T-helper 17 cell (primary cell): ENCODE measurements at places on chromosomes 11 and 22. TPM values are rescaled to one million over a fixed set of nuclear protein-coding genes. Genes with fewer than 3 reads are reported as not detected.

- DNase-seq = no peak
Measured at GRCh38 chr11:79330651-79331050, 110.2 kb downstream of the TENM4 start.

DNA sequence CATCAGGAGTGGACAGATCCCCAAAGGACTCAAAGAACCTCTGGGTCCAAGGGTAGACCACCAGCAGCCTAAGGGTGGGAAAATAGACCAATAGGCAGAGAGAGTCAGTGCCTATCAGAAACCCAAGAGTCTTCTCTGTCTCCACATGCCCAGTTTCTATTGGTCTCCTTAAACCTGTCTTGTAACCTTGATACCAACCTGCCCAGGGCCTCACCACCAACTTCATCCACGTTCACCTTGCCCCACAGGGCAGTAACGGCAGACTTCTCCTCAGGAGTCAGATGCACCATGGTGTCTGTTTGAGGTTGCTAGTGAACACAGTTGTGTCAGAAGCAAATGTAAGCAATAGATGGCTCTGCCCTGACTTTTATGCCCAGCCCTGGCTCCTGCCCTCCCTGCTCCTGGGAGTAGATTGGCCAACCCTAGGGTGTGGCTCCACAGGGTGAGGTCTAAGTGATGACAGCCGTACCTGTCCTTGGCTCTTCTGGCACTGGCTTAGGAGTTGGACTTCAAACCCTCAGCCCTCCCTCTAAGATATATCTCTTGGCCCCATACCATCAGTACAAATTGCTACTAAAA is at the start of gene HBB:
Gene HBB (minus strand): TSS at position 340 of the 579 bp plus-strand sequence. CDS start 50 bp downstream, at position 290.
- DNase-seq = no peak

DNA sequence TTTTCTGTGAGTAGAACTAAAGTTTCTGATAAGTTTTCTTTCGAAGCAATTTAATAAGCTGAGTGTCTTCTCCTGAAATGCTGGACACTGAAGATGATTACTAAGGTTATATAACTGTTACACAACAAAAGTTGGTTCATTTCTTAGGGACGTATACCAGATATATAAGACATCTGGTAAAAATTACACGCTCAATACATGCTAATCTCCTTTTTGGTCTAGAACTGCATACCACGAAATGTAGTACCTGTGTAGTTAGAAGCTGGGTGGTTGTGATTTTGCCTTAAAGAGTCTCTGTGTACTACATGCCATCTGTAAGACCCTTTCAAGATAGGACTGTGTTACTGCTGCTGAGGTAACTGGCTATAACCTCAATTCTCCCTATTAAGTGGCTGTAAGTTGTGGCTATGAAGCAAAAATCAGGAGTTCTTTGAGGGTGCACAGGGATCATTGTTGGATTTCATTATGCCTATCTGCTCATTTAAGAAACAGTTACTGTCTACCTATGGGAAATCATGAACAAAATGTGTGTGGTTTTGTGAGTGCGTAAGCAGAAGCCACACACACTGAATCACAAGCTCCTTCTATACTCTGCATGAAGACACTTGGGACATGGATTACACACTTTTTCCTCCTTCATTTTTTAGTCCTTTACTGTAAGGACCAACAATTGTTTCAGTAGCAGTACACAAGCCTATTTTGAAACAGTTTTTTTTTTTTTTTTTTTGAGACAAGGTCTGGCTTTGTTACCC is 195.9 kb downstream of the SWAP70 start:
- DNase-seq = no peak

GRCh38 chr22:48838846-48839730 is 988.6 kb downstream of the BRD1 start:
- no peak for DNase-seq

LRRN4CL gene
- total RNA-seq = not detected

DNA sequence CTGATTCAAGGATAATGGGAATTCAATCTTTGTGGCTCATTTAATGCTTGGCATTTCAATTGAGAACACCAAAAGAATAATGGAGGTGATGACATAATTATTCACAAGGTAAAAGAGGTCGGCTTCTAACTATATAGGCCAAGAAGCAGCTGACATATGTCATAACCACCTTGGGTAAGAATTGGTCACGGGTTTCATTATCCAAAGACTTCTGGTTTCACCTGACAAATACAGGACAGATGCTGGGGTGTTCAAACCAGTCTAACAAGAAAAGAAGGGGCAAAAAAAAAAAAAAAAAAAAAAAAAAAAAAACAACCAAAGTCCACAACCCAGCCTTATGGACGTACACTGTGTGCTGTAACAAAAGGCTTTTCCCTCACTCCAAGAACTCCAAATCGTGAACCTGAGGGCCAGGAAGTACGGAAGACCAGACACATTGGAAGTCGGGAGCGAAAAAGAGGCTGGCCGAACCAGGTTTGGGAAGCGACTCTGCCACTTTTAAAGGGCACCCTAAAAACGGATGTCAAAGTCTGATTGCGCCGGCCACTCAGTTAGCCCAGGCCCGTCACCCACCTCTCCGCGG is 385 bp downstream of the HARBI1 start:
- no peak for DNase-seq

GRCh38 chr11:12793506-12793905 is 119.3 kb downstream of the TEAD1 start:
- DNase-seq = no peak
